ENCODE measurements at places on chromosomes 1 and 21.

- no peak for DNase-seq
- H3K27ac ChIP-seq = no peak overlapping the region
- H3K4me3 ChIP-seq = no peak overlapping the region
These were observed 81.3 kb upstream of the DUSP10 start for GRCh38 chr1:221823149-221823548.

DNA sequence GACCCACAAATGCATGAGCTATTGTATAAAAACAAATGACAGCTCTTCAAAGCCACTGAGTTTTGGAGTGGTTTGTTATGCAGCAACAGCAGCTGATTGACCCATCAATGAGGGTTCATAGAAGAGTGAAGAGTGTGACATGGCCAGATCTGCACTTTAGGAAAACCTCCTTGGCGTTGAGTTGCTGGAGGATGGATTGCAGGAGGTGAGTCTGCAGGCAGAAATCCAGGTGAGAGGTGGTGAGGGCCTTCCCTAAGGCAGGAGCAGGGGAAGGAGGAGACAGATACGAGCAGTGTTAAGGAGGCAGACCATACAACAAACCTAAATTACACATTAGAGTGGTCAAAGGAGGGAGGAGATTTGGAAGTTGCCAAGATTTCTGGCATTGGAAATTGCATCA lies 169.3 kb upstream of the CSF3R start:
- H3K27ac ChIP-seq = no peak overlapping the region
- H3K36me3 ChIP-seq = no peaks in the 10 kb centered on the region
- peaks cover 4% of the 10 kb centered on the region for H3K4me1 ChIP-seq

- no peaks in the 10 kb centered on the region for H3K4me1 ChIP-seq
- peaks cover 100% of the 10 kb centered on the region for H3K36me3 ChIP-seq
- no peaks in the 10 kb centered on the region for H3K27me3 ChIP-seq
- no peak for DNase-seq
- no peak overlapping the region for H3K27ac ChIP-seq
- no peak overlapping the region for H3K4me3 ChIP-seq
These were observed 43.4 kb downstream of the PARP1 start for GRCh38 chr1:226364514-226364899.

DNA sequence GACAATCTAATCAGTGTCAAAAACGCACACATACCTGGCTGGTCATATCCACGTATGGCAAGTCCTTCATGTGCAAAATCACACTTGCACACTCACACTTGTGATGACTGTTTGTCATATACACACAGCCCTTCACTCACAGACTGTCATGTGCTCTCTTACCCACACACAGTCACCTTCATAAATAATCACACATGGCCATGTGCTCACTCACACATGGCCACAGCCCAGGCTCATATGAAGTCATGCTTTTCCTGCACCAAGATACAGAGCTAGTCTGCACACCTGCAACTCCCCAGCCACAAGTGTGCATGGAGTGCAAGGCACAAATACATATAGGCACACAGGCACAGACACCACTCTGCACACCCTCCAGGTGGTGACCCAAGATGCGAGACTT lies 45.4 kb upstream of the FOXO6 start:
- H3K27ac ChIP-seq = no peak overlapping the region
- no peaks in the 10 kb centered on the region for H3K27me3 ChIP-seq
- no peak for DNase-seq
- no peaks in the 10 kb centered on the region for H3K36me3 ChIP-seq
- H3K4me3 ChIP-seq = no peak overlapping the region
- H3K4me1 ChIP-seq = peaks cover 10% of the 10 kb centered on the region

- peaks cover 10% of the 10 kb centered on the region for H3K27me3 ChIP-seq
- no peaks in the 10 kb centered on the region for H3K4me1 ChIP-seq
- DNase-seq = peak; percentile 48
- no peak overlapping the region for H3K27ac ChIP-seq
- no peak overlapping the region for H3K4me3 ChIP-seq
- H3K36me3 ChIP-seq = no peaks in the 10 kb centered on the region
These were observed 10.6 kb upstream of the COL6A1 start for GRCh38 chr21:45970674-45971615.

Data from MCF 10A (cell line).